Adipocyte (in vitro differentiated cells): ENCODE measurements at places on chromosomes 12 and 14.

DNA sequence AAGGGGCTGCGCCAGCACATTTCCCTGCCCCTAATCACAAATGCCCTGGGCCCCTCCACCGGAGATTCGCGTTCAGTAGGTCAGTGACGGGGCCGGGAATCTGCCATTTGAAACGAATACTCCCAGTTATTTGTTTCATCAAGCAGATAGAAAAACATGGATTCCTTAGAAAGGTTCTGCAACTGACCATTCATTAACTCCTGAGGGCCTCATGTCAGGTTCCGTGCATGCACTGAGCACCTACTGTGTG, 25.6 kb upstream of the UBC start:
- no peak for DNase-seq

- DNase-seq, result no peak
Measured at GRCh38 chr12:52795694-52796428, at the start of gene KRT3. KRT3 (minus strand) TSS chr12:52796117; CDS start chr12:52796042, 75 bp downstream.

GRCh38 chr14:78508023-78508422, 337.9 kb downstream of the NRXN3 start:
- DNase-seq, result no peak

- no peak for DNase-seq
Measured at GRCh38 chr14:89858089-89858488, 96.4 kb downstream of the EFCAB11 start.

DNA sequence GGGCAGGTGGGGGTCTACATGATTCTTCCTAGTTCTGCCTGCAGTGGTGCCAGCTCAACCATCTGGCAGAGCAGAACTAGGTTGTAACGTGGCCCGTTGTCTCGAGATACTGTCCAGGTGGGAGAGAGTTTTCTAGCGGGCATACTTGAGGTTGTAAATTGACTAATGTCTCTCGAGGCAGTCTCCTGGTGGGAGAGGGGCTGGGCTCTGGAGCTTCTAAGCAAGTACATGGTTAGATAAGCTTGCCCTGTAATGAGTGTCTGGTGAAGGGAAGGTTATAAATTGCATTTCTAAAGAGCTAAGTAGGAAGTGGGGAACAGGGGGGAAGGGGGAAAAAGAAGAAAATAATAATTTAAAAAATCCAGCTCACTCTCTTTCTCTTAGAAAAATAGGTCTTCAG, 18.1 kb downstream of the BDKRB1 start:
- no peak for DNase-seq

GRCh38 chr14:104879983-104880565, 15.0 kb downstream of the CEP170B start:
- DNase-seq, result no peak

- DNase-seq, result peak; percentile 72
Measured at GRCh38 chr12:58009405-58010195, 68.2 kb downstream of the ATP23 start.
